ENCODE measurements at places on chromosomes 12 and 14.
A peak's percentile ranks its signal among the peaks of the same experiment; 100 is the strongest.

- DNase-seq, result no peak
These were observed 256.5 kb downstream of the EMP1 start for GRCh38 chr12:13452955-13453570.

- DNase-seq, result no peak
These were observed 42.9 kb downstream of the CMAS start for GRCh38 chr12:22088886-22089285.

GRCh38 chr12:92108651-92109050 lies 37.0 kb downstream of the BTG1 start:
- no peak for DNase-seq

DNA sequence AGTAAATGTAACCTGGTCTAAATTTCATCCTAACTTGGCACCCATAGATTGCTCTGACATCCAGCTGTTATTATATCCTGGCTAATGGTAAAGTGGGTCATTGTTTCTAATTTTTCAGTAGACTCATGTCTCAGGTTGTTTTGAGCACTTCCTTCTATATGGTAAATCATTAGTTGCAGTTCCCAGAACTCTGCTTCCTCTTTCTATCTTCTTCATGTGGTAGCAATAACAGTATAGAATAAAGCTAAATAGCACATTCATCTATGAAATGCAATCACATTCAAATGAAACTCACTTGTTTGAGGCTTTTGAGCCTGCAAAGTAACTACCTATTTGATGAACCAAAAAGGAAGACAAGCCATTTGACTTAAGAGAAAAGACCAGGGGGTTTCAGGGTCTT lies 65.1 kb upstream of the GZMB start:
- DNase-seq, result no peak

DNA sequence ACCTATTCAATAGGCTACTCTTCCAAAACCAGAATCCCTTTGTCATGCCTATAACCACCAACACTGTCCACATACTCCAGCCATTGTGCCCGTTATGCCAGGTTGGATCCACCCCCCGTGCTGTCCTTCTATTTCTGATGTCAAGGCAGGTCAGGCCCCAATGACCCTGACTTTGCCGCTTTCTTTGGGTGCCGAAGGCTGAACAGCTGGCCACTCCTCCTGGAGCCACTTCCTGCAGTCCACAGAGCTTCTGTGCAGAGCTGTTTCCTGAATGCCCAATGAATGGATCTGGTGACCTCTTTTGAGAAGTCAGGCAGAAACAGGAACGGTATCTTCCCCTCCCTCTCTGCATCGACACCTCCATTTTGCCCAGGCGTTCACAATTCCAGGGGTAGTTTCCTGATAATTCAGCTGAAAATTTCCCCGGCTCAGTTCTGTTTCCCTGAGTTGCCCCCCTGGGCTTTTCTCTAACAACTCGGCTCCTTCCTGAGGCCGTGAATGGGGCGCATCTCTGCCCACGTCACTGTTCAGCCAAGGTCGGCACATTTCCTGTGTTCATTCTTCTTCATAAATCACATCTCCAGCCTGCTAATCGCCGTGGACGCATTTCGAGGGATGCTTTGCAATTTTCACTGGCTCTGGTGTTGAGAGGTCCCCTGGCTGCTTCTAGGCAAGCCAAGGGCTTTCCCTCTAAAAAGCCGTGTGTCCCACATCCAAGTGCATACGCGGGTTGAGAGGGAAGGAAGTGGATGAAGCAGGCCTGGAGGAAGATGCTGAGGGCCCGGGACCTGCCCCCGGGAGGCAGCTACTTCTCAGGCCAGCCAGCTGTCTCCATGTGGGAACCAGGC lies 86.5 kb downstream of the PAPOLA start:
- DNase-seq, result peak; percentile 58

GRCh38 chr14:81169711-81170103 lies 51.1 kb downstream of the GTF2A1 start:
- DNase-seq, result peak; percentile 62

- DNase-seq, result no peak
These were observed 15.1 kb downstream of the CPNE8 start for GRCh38 chr12:38890102-38890855.

- no peak for DNase-seq
These were observed 148.8 kb upstream of the E2F7 start for GRCh38 chr12:77214136-77214535.

DNA sequence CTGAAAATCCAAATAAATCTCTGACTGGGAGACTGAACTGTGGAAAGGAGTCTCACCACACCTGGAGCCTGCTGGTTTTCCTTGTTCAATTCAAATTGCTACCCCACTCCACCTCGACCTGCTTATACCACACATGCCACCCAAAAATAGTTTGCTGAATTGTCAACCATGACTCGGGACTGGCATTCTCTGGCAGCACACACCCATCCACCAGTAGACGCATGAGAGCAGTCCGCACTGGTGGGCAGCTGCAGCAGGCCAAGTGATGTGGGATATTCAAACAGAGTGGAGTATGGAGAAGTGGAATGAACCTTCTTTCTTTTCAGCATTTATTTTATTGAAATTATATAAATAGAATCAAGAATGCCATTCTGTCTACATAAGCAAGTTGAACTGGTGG lies 38.7 kb upstream of the SYCP3 start:
- no peak for DNase-seq

- DNase-seq, result peak; percentile 94
These were observed at the start of gene EGLN3 for GRCh38 chr14:33950320-33951182. Gene EGLN3 (minus strand): TSS chr14:33951074. CDS start chr14:33950752, 322 bp downstream.

DNA sequence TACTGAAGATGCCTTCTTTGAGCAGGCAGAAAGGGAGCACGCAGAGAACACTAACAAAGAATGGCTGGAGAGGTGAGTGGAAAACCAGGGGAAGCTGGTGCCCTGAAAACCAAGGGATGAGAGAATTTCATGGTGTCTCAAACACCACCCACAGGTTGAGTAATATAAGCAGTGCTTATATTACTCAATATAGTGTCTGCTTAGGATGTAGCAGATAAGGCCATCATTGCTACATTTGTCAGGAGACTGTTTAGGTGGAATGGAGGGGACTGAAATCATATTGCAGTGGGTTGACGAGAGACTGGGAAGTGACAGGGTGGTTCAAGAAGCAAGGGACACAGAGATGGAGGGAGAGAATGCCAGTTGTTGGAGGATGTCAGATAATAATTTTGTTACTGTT lies 20.6 kb downstream of the PKP2 start:
- no peak for DNase-seq

DNA sequence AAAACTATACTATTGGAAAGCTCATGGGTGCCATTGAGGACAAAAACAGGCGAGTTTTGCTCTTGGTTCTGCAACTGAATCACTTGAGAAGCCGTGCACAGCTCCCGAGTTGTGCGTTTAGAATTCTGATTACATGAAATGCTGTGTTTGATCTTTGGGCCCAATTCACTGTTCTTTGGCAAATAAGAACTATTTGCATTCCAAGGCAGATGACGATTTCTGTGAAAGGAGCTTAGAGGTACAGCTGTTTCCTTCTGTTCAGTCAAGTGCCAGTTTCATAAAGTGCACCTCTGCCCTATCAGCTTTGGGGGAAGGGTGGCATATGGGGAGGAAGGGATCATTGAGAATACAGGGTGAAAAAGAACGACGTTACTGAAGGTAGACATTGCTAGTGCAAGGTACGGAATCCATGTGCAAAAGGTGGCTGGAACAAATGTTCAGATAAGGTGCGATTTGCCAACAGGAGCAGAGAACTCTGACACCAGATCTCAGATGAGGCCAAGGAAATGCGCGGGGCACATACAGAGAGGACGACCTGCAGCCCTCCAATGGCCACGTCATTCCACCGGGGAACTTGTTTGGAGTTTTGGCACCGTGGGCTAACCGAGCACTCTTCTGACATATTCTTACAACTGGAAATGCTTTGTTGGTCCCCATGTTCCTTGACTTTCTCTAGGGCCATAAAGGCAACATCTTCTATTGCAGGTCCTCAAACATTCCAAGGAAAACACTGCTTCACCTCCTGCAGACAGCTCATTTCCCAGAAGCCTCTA lies 30.1 kb downstream of the TCHP start:
- no peak for DNase-seq

DNA sequence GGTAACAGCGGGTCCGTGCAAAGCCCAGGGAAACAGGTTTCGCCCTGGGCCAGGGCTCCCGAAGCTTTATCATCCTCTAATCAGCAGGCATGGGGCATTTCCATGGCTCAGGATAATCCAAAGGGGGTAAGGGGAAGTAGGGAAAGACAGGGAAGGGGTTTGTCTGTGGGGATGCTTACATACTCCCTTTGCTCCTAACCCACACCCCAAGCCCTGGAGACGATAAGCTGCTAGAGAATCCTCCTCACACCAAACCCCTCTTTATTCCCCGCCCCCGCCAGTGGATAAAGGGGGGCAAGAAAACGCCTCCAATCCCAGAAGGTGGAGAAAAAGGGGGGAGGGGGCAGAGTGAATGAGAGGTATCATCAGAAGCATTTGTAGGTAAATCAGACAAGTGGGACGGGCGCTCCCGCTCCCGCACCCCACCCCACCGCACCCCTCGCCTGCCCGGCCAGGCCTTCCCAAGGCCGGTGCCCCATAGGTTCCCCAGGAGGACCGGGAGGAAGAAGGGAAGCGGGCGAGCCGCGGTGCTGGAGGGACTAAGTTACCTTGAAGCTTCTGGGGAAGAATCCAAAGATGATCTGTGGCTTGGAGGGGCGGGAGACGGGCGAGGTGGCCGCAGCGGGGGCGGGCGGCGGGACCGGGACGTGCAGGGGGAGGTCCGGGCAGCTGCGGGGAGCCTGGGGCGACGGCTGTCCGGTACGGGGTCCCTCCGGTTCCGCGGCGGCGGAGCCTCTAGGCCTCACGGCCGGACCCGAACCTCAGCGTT lies 762 bp downstream of the PPP2R5E start:
- peak; percentile 51 for DNase-seq

- DNase-seq, result peak; percentile 10
These were observed 74.6 kb downstream of the ZFP36L1 start for GRCh38 chr14:68718023-68718990.

DNA sequence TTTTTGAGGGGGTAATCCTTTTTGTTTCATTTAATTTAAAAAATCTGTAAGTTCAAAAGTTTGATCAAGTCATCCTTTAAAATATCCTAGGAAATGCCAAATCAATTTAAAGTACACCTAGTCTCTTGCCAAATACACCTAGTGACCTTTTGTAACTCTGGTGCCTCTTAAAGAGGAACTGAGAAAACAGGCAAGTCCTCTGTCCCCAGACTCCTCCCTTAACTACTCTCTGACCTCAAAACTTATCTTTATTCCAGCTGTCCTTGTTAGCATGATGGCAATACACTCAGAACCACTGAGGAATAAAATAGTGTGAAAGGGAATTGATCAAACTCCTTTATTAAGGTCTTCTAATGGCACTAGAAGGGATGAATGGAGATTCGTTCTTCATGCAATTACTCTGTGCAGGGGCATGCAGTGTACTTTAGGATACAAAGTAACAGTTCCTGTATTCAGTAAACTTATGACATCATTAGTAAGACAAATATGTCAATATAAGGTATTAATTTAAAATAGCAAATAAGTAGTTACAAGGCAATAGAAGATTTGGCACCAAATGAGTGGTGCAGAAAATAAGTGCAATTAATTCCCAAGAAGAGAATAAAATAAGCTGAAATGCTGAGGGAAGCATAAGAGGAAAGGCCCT lies 3.3 kb downstream of the FAR2 start:
- no peak for DNase-seq
